CD14-positive monocyte (primary cell): ENCODE measurements at places on chromosomes 1 and 21.

- no peak for DNase-seq
These were observed 177.7 kb downstream of the VAV3 start for GRCh38 chr1:107787299-107787698.

GRCh38 chr21:29775462-29775861 lies 164.3 kb downstream of the GRIK1 start:
- DNase-seq, result no peak

DNA sequence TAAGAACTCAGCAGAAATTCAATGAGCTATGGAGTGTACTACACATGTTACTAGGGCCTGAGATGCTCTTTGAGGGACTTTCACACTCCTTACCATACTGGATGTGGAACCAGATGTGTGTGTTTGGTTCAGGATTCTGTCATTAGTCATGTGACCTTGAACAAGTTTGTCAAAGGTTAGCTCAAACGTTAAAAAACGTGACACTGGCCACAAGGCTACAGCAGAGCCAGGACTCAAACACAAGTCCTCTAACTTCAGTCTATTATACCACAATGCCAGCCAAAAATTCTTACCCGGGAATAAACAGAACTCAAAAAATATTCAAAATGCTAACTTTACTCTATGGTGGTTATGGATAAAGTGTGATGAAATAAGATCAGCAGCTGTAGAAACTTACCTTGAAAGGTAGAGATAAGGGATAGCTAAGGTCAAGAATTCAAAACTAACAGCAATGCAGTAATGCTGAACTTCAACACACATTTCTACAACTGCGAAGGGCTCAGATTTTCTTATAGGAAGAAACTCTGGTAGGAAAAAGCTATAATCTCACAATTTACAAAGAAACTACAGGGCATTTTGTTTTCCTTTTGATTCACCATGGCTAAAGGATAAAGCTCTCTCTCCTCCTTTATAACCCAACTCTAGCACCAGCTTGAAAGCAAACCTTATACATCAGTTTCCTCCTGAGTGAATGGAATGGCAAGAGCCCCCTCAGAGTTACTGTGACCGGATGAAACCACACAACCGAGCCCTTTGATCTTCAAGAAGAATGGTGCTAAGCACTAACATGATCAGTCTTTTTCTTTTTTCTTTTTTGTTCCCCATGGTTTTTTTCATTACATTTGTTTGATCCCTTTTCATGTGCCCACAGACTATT lies 233.9 kb downstream of the SLC45A1 start:
- DNase-seq, result no peak

DNA sequence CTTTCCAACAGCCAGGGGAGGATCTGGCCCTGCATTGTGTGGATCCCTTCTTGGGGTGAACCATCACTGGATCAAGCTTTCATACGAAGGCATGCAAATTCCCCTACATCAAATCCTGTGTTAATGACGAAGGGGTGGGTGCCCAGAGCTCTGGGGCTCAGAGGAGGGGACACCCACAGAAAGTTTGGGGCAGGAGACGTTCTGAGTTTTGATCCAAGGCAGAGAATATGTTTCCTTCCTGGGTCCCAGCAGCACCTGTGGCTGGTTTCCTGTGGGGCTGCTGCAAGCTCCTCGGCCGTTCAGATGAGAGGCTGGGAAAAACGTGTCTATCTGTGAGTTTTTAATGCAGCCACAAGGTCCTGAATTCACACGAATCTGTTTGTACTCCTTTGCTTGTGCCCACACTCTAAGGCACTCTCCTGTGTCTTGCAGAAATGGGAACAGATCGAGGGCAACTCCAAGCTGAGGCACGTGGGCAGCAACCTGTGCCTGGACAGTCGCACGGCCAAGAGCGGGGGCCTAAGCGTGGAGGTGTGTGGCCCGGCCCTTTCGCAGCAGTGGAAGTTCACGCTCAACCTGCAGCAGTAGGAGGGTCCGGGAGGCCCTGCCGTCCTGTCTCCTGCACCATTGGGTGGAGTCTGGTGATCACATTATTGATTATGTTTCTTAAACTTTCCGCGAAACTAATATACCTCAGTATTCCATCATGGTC lies 147.1 kb downstream of the PGBD5 start:
- DNase-seq, result no peak

- DNase-seq, result peak; percentile 26
These were observed 4.8 kb downstream of the TCHH start for GRCh38 chr1:152110365-152110859.

- no peak for DNase-seq
These were observed 253.9 kb downstream of the DUSP10 start for GRCh38 chr1:221487781-221488524.

DNA sequence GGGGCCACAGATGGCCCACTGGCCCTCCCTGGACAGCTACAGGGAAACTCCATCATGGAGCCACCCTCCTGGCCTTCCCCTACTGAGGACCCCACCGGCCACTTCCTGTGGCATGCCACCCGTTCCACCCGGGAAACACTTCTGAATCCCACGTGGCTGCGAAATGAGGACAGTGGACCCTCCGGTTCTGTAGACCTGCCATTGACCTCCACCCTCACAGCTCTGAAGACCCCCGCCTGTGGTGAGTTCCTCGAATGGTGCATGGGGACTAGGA lies 40.3 kb downstream of the UMODL1 start:
- DNase-seq, result no peak

DNA sequence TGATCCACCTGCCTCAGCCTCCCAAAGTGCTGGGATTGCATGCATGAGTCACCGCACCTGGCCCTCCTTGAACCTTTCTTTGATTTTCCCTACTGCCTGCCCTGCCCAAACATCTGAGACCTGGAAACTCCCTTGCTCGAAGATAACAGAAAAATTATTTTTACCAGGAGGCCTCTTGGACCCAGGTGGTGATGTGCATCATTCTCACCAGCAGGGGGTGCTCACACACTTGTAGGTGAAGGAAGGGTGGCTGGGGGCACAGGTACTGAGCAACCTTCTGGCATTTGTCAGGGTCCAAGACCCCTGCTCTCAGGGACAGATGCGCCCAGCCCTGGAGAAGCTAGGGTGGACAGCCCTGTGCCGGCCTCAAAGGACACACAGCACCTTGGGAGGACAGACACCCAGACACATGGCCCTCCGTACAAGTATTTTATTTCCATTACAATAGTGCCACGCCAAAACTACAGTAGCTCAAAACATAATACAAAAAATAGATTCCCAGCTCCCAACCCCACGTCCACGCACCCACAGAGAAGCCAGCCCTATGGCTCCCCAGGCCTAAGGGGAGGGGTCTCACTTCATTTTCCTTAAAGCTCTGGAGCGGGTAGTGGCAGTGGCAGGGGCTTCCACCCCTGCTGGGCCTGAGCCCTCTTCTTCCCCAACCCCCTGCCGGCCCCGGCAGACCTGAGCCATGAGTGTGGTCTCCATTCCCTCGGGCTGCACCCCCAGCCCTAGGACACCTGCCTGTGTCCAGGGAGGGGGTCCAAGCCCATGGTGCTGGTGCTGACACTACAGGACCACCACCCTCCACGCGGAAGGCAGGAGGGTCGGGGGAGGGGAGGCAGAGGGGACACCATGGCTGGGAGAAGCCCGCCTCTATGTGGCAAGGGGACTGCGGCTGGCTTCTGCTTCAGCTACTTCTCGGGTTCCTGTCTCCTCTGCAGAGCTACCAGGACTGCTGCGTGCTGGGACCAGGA lies 40.4 kb upstream of the EIF4G3 start:
- DNase-seq, result peak; percentile 53

DNA sequence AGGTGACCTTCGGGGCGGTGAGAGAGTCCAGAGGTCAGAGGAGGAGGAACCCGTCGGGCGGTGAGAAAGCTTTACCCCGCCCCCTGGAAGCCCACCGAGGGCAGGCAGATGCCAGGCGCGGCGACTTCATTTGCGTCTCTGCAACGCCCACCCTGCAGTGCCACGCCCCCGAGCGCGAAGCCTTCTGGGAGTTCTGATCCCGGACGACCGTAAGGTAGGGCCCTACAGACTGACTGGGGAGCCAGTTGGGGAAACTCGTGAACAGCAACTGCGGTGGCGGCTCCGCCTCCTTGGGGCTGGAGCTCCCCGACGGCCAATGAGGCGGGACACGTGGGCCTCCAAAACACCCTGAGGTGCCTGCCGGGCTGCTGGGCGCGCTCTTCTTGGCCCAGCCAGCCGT lies 46.0 kb upstream of the EDARADD start:
- DNase-seq, result no peak

DNA sequence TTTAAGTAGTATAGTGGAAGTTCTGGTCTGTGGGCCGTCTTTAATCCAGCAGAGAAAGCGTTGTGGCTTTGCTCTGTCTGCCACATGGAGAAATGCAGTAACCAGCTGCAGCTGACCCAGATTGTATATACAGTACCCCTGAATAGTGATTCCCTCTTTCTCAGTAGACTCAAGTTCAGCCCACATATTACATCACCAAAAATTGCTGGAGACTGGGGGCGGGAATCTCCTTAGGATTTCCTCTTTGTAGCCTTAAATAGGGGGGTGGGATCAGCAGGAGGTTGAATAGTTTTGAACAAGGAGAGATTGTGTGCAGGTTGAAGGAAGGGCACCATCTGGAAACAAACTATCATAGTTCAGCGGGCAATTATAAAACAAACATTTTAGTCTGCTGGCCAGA lies at the start of gene ANGPTL1:
TSS of gene ANGPTL1 (minus strand) at position 134 of the 400 bp plus-strand sequence. CDS start 5,301 bp downstream, outside the sequence.
- DNase-seq, result no peak

DNA sequence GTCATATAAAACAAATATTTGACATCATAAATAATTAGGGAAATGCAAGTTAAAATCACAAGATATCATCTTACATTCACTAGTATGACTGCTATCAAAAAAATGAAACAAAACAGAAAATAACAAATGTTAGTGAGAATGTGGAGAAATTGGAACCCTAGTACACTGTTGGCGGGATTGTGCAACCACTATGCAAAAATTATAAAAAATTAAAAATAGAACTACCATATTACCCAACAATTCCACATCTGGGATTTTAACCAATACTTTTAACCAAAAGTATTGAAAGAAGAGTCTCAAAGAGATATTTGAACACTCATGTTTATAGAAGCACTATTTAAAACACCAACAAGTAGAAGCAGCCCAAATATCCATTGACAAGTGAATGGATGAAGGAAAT lies 797.2 kb upstream of the ADAMTS5 start:
- DNase-seq, result no peak

DNA sequence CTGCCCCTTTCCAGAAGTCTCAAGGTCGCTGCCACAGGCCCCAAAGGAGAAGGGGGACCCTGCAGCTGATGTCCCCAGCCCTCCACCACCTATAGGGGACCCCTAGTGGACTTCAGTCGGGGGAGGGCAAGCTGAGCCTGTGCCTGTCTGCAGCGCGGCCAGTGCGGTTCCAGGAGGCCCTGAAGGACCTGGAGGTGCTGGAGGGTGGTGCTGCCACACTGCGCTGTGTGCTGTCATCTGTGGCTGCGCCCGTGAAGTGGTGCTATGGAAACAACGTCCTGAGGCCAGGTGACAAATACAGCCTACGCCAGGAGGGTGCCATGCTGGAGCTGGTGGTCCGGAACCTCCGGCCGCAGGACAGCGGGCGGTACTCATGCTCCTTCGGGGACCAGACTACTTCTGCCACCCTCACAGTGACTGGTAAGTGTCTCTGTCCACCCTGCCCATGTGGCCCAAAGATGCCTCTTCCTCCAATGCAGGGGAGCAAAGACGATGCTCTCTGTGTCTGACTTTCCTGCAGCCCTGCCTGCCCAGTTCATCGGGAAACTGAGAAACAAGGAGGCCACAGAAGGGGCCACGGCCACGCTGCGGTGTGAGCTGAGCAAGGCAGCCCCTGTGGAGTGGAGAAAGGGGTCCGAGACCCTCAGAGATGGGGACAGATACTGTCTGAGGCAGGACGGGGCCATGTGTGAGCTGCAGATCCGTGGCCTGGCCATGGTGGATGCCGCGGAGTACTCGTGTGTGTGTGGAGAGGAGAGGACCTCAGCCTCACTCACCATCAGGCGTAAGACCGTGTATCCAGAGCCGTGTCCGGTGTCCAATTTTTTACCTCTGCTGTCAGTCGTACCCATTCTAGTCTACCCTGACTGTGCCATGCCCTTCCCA lies 79.9 kb downstream of the OBSCN start:
- DNase-seq, result no peak

- peak; percentile 88 for DNase-seq
These were observed 107.5 kb downstream of the HIVEP3 start for GRCh38 chr1:41811051-41811795.

DNA sequence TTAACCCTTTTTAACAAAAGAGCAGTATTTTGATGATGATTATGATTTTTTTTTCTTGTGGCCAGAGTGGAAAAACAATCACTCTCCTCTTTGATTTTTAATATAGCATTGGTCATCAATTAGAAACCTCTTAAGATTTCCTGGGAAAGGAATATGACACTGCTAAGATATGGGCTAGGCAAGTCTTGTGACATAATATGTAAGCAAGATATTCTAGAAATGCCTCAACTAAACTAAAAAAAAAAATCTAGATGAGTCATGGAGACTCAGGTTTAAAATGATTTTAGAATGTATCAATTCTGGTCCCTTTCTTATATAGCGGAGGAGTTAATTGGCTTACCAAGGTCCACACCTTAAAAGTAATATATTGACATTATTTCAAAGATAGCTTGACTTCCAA lies 60.3 kb upstream of the JUN start:
- DNase-seq, result no peak

DNA sequence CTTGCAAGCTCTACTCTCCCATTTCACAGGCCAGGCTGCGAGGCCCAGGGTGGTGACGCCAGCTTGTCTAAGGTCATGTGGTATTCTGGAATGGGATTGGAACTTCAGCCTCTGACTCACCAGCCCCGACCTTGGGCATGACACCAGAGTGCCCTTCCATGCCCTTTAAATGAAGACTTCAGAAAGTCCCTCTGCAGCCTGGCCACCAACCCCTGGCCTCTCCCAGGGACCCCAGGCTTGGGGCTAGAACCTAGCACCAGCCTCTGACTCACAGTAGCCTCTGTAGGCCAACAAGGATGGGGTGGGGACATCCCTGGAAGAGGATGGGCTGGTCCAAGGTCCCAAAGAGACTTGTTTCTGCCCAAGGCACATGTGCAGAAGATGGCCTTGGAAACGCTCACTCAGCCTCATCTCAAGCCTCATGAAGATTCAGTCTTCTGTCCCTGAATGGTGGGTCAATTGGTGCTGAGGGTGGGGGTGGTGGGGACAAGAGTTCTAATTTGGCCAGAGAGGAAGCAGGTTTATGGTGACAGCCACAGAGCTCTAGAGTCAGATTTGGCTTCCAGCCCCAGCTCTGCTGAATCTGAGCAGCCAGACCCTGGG lies 36.1 kb upstream of the RUNX3 start:
- DNase-seq, result peak; percentile 80

GRCh38 chr21:26409735-26410134 lies 163.4 kb downstream of the CYYR1 start:
- no peak for DNase-seq

DNA sequence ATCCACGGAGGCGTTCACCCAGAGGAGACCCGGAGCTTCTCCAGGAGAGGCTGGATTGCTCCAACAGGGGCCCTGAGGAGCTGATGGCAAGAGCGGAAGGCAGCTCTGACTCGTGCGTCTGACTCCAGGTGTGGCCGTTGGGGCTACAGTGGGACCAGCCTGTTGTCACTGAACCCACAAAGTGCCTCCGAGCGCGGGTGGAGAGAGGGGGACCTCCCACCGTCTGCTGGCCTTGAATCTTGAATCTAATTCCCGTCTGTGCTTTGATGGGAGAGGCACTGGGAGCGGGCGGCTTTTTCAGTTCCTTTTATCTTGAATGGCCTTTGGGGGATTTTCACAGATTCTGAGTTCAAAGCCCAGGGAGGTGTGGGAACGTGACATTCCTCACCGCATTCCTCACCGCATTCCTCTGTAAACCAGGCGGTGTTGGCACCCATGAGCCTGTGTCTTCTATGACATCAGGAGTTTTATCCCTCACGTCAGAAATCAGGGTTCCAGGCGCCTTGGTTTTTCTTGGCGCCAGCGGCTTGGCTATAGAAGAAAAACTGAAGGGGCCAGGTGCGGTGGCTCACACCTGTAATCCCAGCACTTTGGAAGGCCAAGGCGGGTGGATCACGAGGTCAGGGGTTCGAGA lies 39.2 kb upstream of the COL18A1 start:
- DNase-seq, result no peak
